Stimulated activated CD4-positive, alpha-beta T cell treated with anti-CD3 and anti-CD28 coated beads, Interleukin-1b, Interleukin-23, amount 100 ng/mL, for 1 hour (primary cell): ENCODE measurements at places on chromosomes 1 and 21.

GRCh38 chr1:182259229-182259872 lies 132.2 kb downstream of the GLUL start:
- DNase-seq, result no peak

DNA sequence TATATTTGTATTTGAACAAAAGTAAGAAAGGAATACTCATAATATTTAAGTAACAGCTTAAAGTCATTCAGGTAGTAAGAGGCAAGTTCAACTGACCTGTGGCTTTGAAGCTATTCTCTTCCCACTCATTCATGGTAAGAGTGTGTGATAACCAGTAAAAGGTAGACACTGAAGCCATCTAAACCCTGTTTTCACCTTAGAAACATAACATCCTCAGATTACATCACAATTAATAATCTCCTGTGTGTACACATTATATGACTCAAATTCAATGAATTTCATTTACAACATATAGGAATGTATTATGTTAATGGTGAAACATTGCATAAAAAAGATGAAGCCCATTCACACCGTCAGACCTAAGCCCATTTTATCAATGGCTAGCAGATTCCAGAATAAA lies 364.8 kb upstream of the SNX7 start:
- DNase-seq, result no peak

- no peak for DNase-seq
Observed at GRCh38 chr21:37348664-37349063, 17.9 kb upstream of the DYRK1A start.

DNA sequence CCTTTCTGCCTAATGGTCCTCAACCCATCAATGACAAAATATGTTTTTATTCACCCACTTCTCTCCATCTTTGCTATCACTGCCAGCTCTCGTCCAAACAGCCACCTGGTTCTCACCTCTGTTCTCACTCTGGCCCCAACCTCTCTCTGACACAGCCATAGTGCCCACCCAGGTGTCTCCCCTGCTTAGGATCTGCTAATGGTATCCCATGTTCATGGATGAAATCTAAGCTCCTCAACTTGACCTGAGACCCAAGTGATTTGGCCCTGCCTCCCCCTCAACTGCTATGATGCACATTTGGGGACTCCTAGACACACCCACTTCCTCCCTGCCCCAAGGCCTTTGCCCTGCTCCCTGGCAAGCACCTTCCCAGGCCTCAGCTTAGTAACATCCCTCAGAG lies 25.9 kb downstream of the KIF17 start:
- no peak for DNase-seq

- DNase-seq, result no peak
Observed at GRCh38 chr1:40712997-40713396, 21.5 kb downstream of the NFYC start.

GRCh38 chr21:33800753-33801423 lies 114.7 kb downstream of the ATP5PO start:
- no peak for DNase-seq

DNA sequence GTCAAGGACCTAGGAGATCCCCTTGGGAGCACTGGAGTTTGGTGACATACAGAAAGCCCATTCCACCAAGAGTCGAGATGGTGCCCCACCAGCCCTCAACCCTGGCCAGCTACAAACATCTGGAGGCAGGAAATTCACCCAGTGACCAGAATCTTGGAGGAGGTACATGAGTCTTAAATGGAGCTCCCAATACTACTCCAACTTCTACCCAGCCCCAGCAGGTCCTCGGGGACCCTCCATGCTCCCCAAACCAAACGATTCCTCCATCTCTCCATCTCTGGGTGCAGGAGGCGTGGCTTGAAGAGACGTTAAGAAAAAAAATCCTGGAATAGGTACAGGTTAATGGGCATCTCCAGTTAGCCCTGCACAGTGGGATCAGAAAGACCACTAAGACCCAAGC lies 5.5 kb upstream of the RASSF5 start:
- no peak for DNase-seq

DNA sequence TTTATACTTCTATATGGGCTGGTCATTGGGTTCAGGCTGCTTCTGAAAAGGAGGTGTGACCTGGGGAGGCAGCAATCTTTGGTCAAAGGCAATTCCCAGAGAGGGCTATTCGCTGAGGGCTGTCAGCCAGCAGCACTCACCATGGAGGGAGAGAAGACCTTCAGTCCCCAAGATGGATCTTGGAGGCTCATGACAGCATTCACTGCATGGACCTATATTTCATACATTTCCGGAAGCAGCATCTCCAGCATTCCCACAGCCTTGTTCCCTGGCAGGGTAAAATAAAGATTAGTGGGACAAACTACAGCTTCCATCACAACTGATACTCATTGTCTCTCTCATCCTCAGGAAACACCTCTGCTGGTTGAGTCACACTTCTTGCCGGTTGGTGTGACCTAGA lies 146.6 kb downstream of the CNIH3 start:
- DNase-seq, result no peak

- DNase-seq, result no peak
Observed at GRCh38 chr1:63913533-63913932, 139.7 kb downstream of the ROR1 start.

GRCh38 chr1:43444836-43445235 lies 8.9 kb downstream of the HYI start:
- DNase-seq, result no peak

DNA sequence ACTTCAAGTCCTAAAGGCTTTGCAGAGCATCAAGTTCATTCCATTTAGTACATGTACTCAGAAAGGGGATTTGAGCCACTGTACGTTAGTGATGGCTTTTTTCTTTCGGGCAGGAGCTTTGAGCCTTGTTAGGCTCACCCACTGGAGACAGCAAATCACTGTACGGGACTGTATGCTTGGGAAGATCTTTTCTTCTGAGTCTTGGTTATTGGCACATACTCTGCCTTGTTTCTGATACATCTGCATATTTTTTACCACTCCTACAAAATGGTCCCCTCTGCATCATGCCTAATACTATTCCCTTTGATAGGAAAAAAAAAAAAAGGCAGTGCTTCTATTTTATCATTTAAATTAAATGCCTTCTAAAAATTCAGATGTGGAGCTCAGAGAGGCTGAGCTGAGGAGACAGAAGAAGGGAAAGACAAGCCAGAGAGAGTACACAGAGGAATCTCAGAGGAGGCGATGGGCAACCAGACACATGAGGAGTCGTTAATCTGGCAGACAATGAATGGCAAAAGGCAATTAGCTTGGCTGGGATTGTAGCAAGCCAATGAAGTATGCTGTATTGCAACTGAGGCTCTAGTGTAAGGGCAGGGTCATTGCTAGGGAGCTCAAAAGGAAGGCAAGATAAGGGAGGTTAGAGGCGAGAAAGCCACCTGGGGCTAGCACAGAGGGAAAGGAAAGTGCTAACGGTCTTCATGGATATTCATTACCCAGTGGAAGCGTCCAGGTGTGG lies 39.4 kb downstream of the PHC2 start:
- DNase-seq, result no peak

DNA sequence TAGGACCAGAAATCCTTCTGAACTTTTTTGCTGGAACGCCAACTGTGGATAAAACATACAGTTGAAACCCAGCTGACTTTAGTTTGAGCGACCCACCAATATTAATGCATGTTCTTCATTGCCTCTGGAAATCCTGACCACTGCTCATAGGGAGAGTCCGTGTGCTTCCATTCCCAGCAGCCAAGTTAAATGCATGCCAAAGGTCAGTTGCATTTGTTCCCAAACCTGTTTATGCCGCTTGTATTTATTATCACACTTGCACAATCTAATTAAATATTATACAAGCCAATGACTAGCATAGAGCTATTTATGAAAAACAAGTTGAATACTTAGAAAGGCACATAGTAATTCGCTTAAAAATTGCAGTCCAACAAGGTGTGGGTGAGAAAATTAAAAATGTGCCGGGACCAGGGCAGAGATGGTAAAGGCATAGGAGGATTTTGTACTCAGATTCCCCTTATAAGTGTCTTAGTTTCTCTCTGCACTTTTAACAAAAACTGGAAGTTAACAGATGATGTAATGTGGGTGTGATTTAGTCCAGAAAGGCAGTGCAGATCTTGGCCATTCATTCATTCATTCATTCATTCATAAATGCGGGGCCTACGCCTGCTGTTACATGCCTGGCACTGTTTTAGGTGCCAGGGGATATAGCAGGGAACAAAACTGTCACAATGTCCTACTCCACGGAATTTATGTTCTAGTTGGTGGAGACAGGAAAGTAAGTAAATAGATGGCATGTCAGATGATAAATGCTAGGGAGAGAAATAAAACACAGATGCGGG lies 99.7 kb downstream of the PRDM2 start:
- DNase-seq, result no peak

- no peak for DNase-seq
Observed at GRCh38 chr1:184419350-184420161, 32.7 kb downstream of the C1orf21 start.

DNA sequence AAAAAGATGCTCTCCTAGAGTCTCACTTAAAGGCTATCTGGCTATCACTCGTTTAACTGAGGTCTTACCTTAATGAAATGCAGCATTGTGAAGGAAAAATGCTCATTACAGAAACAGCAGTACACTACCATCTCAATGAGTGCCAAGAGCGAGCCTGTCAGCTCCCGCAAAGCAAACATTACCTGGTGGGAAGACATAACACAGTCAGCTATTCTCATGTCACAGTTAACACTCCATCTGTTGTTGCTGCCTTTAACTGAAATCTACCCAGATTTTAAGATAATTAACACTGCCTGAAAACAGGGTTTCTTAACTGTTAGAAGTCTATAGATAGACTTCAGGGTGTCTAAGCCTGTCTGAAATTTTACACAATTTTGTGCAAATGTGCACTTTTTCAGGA lies 39.1 kb downstream of the PCSK9 start:
- DNase-seq, result no peak

GRCh38 chr21:43741423-43742096 lies 22.6 kb downstream of the PDXK start:
- DNase-seq, result no peak
